Lung microvascular endothelial cell (primary cell): ENCODE measurements at places on chromosomes 5 and 9. TPM values are rescaled to one million over a fixed set of nuclear protein-coding genes. Genes with fewer than 3 reads are reported as not detected.

DNA sequence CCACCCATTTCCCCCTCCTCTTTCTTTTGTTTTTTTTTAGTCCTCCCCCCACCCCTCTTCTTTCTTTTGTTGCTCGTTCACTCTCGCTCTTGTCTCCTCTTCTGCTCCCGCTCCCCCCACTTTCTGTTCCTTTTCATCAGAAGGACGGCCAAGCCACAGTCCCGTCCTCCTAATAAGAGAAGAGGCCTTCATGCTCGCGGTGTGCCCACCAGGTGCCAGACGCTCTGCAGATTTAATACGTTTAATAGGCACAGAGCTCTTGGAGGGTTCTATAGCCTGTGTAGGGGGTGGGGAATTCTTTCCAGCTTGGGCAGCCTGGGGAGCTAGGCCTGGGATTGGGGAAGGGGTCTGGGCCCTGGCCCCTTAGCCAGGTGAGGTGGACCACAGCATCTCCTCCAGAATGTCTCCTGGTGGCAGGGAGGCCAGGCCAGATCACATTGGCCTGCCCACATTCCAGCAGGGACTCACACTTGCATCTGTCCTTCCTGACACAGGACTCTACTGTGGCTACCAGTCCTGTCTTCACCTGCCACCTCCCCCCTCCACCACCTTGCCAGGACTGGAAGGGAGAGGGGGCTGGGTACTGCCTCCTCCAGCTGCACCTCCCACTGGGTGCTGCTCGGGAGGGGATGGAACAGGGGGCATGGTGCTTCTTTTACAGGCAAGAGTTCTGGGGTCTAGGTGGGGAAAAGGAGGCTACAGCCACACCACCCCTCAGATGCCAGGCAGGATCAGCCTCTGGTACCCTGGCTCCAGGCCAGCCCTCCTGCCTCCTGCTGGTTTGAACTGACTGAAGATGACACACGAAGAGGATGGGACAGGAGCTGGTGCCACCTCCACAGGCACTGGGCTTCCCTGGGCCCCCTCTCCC, 6.1 kb upstream of the BARX1 start:
- no peak for DNase-seq

- peak; percentile 72 for DNase-seq
Measured at GRCh38 chr5:141513627-141514329, 24.9 kb downstream of the PCDHGC5 start.

DNA sequence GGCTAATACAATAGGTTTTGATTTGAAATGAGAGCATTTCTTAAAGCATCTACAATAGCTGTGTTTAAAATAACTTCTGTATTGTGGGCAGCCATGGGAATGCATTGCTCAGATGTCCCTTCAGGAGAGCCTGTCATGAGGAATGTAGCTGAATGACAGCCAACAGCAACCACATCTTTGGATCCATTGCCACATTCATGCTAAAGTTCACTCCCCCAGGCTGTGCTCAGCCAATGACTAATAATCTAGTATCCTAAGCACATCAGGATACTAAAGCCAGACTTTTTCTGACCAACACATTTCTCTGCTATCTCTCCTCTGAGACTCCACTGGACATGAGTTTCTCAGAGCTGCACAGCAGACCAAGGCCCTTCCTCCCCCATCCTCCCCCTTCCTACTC, 45.5 kb downstream of the HTR1A start:
- no peak for DNase-seq

- DNase-seq, result no peak
Measured at GRCh38 chr9:87434366-87434765, 63.3 kb upstream of the DAPK1 start.

DNA sequence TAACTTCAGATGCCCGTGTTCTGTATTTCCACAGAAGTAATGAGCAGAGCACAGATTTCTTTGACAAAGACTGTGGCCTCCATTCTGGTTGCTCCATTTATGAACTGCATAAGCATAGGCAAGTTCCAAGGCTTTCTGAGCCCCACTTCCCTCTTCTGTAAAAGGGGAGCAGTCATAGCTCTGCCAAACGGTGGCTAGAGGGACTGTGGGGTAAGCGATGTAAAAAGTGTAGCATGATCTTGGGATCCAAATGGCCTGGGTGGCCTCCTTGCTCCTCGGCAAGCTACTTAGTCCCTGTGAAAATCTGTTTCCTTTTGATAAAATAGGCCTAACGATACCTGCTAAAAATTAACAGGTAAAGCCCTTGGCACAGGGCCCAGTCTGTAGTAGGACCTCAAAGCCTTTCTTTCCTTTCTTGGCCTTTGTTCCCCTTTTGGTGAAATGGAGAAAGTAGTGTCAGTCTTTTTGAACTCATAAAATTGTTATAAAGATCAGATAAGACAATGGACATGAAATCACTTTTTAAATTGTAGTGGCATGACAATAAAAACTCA, 646.6 kb downstream of the ACTL7B start:
- no peak for DNase-seq

DNA sequence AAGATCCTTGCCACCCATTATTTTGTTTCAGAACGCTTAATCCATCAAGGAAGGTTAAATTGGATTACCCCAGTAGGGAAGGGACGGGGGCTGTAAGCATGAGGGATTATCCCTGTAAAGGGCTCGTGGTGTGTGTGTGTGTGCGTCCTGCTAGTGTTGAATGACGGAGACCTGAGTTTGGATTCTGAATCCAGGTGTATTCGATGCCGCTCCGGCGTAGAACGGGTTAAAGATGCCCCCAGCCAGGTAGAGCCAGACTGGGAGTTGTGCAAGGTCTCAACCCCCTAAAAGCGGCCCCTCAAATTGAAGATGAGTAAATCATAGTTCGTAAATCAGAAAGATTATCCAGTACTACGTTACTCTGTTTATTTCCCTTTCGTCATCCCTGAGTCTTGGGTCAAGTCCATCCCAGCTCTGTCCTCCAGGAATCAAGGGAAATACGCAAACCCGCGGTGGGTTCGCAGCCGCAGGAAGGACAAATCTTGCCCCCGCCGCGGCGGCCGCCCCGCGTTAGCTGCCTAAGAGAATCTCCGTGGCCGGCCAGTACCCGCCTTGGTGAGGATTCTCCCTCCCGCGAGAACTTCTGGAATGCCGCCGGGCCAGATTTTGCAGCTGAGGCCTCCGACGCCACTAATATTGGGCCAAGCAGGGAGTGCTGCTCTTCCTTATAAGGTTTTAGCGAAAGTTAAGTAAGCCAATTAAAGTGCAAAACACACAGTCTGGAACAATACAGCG, 586 bp upstream of the MTAP start:
- DNase-seq, result peak; percentile 74

DNA sequence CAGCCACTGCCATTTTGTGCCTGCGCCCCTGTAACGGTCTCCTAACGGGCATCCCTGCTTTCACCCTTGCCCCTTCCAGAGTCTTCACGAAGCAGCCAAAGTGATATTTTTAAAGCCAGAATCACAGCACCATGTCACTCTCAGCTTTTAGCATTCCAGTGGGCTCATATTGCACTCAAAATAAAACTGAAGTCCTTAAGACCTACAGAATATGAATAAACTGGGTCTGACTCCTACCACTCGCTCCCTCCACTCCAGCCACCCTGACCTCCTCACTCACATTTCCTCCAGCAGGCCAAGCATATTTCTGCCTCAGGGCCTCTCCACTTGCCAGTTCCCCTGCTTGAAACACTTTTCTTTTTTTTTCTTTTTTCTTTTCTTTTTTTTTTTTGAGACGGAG, 2.4 kb upstream of the PDLIM7 start:
- DNase-seq, result no peak

- DNase-seq, result no peak
Measured at GRCh38 chr9:125492719-125493118, 214.3 kb downstream of the MAPKAP1 start.

The FOXD4L3 gene
- not detected in 2 replicates for total RNA-seq

The ICE1 gene
- total RNA-seq, result 15.5 and 20.6 TPM in 2 replicates

DNA sequence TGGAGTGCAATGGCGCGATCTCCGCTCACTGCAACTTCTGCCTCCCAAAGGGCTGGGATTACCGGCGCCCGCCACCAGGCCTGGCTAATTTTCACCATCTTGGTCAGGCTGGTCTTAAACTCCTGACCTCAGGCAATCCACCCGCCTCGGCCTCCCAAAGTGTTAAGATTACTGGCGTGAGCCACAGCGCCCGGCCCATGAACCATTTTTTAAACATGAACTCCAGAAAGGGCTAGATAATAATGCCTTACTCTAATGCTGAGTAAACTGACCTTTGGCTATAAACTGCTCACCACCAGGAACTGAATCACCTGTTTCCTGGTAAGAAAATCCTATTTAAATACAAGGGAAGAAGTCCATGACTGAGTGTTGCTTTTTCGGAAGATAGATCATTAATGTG, 23.2 kb upstream of the DAB2 start:
- peak; percentile 45 for DNase-seq
